GM23248 (cell line): ENCODE measurements at places on chromosomes 16 and 17. TPM values are rescaled to one million over a fixed set of nuclear protein-coding genes. Genes with fewer than 3 reads are reported as not detected.
A peak's percentile ranks its signal among the peaks of the same experiment; 100 is the strongest.

DNA sequence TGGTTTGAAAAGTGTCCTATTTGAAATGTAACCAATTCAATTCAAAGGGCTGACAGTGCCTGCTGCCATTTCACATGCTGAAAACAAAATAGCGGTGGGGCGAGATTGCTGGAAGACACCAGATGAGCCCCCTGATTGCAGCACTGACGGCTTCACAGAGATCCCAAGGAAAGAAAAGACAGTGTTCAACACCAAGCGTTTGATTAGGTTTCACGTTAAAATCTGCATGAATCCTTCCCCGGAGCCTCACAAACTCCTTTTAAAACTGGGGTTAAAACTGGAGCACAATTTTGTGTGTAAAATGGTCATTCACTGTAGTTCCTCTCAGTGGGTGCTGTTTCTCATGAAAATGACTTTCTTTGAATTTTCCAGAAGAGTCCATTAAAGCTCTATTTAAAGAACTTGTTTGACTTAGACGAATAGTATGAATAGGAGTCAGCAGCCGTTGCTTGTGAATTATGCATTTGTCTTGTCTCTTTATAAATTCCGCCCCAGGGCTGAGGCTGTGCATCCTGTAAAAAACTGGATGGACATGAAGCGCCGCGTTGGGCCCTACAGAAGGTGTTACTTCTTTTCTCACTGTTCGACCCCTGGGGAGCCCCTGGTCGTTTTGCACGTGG, 8.8 kb downstream of the MLYCD start:
- peaks cover 6% of the 10 kb centered on the region for H3K36me3 ChIP-seq
- H3K4me1 ChIP-seq: no peaks in the 10 kb centered on the region
- DNase-seq: no peak

- no peaks in the 10 kb centered on the region for H3K27me3 ChIP-seq
- no peaks in the 10 kb centered on the region for H3K36me3 ChIP-seq
- no peak for DNase-seq
- H3K4me1 ChIP-seq: no peaks in the 10 kb centered on the region
- H3K27ac ChIP-seq: no peak overlapping the region
Measured at GRCh38 chr16:9447195-9447551, 355.7 kb downstream of the HAPSTR1 start.

DNA sequence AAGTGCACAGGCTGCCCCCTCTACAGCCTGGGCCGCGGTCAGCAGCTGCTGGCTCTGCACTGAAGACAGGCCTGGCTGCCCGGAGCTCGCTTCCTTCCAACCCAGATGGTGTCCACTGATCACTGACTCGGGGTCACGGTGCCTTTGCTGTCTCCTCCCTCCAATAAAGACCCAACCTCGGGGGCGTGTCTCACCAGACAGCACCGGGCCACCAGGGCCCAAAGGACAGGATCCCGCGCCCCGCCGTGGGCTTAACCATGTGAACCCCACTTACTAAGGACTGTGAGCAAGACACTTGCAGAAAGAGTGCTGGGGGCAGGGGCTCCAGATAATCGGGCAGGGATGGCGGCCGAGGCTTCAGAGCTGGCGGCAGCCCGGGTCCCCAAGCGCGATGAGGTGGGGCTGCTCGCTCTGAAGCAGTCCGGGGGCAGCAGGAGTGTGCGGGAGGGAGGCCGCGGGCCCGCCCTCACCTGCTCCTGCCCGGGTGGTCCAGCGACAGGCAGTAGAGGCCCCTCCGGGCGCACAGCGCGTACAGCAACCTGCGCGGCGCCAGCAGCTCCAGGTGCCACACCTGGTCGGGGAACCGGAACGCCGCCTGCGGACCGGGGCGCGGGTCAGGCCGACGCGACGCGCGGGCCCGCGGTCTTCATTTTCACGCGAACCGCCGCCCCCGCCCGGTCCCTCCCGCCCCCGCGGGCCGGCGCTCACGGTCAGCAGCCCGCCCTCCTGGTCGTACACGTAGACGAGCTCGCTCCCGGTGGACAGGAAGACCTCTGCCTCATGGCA, 502 bp downstream of the FAAP100 start:
- peaks cover 22% of the 10 kb centered on the region for H3K4me1 ChIP-seq
- H3K27me3 ChIP-seq: no peaks in the 10 kb centered on the region
- no peaks in the 10 kb centered on the region for H3K36me3 ChIP-seq

DNA sequence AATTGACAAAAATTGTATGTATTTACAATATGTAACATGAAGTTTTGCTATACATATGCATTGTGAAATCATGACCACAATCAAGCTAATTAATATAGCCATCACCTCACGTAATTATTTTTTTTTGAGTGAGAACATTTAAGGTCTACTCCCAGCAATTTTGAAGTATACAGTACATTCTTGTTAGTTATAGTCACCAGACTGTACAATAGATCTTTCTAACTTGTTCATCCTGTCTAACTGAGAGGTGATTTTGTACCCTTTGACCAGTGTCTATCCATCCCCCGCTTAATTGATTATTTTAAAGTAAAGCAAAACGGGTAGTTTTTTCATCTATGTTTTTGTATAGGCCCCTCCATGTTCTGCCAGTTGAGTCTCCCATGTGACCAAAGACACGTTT, 30.3 kb downstream of the NTN1 start:
- no peak overlapping the region for H3K27ac ChIP-seq
- no peaks in the 10 kb centered on the region for H3K4me1 ChIP-seq
- H3K27me3 ChIP-seq: 0 out of 2 replicates have a peak, but pooled peaks cover 6% of the 10 kb centered on the region
- H3K36me3 ChIP-seq: no peaks in the 10 kb centered on the region
- H3K4me3 ChIP-seq: no peak overlapping the region
- DNase-seq: no peak

DNA sequence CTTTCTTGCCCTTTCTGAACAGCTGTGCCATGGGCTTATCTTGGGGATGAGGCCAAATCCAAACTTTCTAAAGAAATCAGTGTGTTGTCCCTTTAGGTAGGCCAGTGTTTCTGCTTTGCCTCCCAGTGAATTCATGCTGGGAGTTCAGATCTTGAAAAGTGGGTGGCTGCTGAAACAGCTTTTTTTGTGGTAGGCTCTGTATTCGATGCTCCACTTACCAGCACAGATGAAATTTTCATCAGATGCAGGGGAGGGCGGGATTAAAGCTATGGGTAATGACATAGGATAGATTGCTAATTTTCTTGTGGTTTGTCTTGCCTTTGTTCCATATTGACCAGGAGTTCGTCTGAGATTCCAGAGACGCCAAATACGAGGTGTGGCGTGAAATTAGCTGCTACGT, 2.8 kb downstream of the SOCS7 start:
- H3K36me3 ChIP-seq: no peaks in the 10 kb centered on the region
- no peak for DNase-seq
- peak overlapping the region; percentile 89; the same call in 1 of the 2 replicates for H3K4me3 ChIP-seq
- peaks cover 14% of the 10 kb centered on the region for H3K4me1 ChIP-seq
- H3K27ac ChIP-seq: no peak overlapping the region
- no peaks in the 10 kb centered on the region for H3K27me3 ChIP-seq

DNA sequence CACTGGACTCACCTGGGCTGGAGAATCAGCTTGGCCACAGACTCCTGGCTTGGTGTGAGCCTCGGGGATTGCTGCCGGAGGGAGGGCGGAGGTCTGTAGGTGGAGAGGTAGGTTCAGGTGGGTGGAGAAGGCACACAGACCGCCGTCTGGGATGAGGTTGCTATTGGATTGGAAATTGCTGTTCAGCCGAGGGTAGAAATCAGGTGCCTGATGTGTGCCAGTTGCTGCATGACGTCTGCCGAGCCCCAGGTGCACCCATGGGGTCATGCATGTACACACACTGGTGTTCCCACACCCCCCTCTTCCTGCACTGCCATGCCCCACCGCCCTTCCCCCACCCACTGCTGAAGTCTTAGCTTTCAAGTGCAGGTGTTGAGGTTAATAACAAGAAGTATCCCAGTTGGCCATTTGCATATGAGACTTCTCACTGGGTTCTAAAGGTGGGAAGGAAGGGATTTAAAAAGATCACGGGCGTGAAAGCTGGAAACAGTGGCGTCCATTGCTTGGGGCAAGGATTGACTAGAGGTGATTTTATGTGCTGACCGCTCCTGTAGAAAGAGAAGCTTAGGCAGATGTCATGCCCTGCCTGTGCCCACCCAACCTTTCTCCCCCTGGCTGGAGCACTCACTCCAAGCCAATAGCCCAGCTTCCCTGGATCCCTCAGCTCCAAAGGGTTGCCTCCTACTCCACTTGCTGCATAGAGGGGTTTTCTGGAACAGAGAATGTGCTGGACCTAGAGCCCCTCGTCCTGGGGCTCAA, 193.6 kb downstream of the CCDC182 start:
- H3K4me1 ChIP-seq: no peaks in the 10 kb centered on the region
- no peak overlapping the region for H3K4me3 ChIP-seq
- H3K27me3 ChIP-seq: no peaks in the 10 kb centered on the region
- no peak overlapping the region for H3K27ac ChIP-seq
- DNase-seq: no peak

DNA sequence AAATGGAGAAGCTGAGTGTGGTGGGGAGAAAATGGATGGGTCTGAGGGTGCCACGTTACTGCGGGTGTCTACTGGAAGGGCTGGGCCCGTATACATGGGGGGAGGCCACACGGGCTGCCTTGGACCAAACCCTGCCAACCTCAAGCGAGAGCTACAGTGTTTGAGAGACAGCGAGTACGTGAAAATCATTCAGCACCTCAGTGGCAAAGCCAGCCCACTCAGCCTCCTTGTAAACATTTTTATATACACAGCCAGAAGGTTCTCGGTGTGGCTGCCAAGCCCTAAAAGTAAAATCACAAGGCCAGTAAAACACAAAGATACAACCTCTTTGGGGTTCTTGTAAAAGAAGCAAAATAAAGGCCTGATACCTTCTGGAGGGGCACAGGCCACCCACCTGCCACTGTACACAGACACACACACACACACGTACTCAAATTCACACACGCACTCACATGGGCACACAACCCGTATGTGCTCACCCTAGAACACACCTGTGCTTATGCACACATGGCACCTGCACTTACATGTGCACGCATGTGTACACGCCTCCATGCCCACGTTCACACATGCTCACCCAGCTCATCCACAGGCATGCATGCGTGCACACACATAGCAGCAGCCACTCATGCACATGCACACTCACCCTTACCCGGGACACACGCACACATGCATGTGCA, 102.8 kb downstream of the GSG1L start:
- no peak overlapping the region for H3K27ac ChIP-seq
- no peak overlapping the region for H3K4me3 ChIP-seq
- no peaks in the 10 kb centered on the region; the same call in 1 of the 2 replicates for H3K27me3 ChIP-seq
- DNase-seq: no peak
- H3K36me3 ChIP-seq: no peaks in the 10 kb centered on the region
- no peaks in the 10 kb centered on the region for H3K4me1 ChIP-seq

DNA sequence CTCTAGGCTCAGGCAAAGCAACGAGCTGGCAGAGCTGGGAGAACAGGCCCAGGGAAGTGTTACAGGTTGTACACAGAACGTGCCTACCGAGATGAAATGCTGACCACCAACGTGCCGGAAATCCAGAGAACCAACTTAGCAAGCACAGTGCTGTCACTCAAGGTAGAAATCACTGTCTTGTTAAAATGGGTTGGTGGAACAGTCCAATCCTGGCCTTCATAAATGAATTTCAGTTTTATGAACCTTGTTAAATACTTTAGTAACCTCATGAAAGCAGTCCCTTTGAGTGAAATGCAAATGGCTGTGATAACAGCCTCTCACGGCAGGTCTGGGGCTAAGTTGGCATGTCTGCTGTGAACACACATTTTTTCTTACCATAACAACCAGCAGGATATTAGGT, 29.0 kb downstream of the ETV4 start:
- peaks cover 14% of the 10 kb centered on the region for H3K4me1 ChIP-seq
- peak overlapping the region; percentile 63 for H3K27ac ChIP-seq
- H3K27me3 ChIP-seq: no peaks in the 10 kb centered on the region
- peak; percentile 35 for DNase-seq
- H3K4me3 ChIP-seq: no peak overlapping the region
- peaks cover 71% of the 10 kb centered on the region for H3K36me3 ChIP-seq

DNA sequence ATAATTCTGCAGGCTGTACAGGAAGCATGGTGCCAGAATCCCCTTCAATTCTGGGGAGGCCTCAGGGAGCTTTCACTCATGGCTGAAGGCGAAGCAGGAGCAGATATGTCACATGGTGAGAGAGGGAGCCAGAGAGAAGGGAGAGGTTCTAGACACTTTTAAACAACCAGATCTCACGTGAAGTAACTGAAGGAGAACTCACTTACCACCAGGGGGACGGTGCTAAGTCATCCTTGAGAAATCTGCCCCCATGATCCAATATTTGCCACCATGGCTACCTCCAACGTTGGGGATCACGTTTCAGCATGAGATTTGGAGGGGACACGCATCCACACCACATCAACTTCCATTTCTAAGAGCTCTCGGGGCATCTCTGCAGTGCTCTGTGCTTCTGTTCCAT, 37.4 kb upstream of the GNA13 start:
- no peaks in the 10 kb centered on the region for H3K36me3 ChIP-seq
- H3K4me1 ChIP-seq: no peaks in the 10 kb centered on the region
- H3K27me3 ChIP-seq: peaks cover 24% of the 10 kb centered on the region
- no peak overlapping the region for H3K4me3 ChIP-seq

Gene PRR15L
- not detected in 2 replicates for total RNA-seq

Gene KCNJ16
- total RNA-seq: not detected in 2 replicates

GRCh38 chr16:85566561-85567100, 46.5 kb upstream of the GSE1 start:
- H3K27me3 ChIP-seq: no peaks in the 10 kb centered on the region
- no peak for DNase-seq
- H3K27ac ChIP-seq: no peak overlapping the region
- H3K4me3 ChIP-seq: no peak overlapping the region

GRCh38 chr16:84358601-84359295, 9.6 kb upstream of the ATP2C2 start:
- no peak overlapping the region for H3K27ac ChIP-seq
- no peak for DNase-seq

DNA sequence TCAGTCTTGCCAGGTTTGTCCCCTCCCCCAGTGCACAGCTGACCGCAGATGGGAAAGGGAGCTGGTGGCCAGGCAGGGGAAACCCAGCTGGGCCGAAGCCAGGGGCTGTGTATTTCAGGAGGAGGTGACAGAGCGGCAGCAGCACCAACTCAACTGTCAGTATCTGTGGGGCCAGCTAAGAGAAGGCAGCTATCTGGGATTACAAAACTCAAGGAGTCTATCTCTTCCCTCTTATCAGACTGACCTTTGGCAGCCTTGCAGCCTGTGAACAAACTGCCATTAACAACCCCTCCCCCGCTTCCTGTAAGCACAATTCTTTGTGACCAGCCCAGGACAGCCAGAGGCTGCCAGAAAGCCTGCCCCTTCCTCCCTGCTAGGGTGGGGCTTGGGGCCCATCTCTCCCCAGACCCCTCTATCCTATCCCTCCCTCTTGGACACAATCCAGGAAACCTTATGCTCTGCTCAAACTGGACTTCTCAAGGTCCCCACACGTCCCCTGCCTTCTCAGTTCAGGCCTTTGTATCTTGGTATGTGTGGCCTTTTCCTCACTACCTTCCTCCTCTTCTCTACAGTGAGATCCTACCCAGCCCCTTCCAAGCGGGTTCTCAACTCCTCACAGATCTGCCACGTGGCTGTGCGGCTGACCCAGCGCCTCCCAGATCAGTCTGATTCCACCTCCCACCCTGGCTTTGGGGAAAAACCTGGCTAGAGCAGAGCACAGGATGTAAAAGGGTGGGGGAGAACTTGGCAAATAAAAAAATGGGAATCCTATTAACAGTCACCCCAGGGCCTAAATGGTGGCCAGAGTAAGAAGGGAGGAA, 10.5 kb downstream of the ST3GAL2 start:
- H3K27ac ChIP-seq: peak overlapping the region; percentile 49
- 0 out of 2 replicates have a peak overlapping the region, but pooled peaks have one; percentile 6 for H3K4me3 ChIP-seq
- no peaks in the 10 kb centered on the region for H3K27me3 ChIP-seq
- peak; percentile 96 for DNase-seq
